HFFc6 (cell line): ENCODE measurements at places on chromosomes 7 and 10.

DNA sequence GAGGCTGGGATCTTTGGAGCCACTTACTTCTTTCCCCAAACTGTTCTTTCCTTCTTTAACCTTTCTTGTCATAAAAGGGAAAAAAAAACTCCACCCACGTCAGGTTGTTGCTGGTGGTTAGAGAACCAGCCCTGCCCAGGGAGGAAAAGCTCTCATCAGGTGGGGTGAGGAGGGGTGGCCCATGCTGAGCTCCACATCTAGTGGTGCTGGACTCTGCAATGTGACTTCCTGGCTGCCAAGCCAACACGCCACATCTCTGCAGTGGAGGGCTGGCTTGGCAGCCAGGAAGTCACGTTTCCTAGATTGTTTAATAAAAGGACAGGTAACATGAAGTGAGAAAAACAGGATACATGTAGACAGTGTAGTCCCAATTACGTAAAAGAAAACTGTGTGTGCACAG lies 37.4 kb downstream of the WIPF3 start:
- no peak for DNase-seq

DNA sequence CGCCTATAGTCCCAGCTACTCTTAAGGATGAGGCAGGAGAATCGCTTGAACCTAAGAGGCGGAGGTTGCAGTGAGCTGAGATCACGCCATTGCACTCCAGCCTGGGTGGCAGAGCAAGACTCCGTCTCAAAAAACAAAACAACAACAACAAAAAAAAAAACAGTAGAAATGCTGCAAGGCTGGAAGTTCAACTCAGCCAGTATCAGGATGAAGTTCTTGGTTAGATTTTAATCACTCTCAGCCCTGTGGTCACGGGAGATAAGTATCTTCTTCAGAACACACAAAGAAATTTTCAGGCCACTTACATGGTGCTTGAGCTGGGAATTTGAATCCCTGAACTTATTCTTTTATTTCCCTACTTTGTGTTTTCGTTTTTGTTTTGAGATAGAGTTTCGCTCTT lies 120.4 kb downstream of the MARCHF5 start:
- DNase-seq, result no peak

GRCh38 chr7:39733881-39734632 lies 110.7 kb downstream of the RALA start:
- DNase-seq, result peak; percentile 87

DNA sequence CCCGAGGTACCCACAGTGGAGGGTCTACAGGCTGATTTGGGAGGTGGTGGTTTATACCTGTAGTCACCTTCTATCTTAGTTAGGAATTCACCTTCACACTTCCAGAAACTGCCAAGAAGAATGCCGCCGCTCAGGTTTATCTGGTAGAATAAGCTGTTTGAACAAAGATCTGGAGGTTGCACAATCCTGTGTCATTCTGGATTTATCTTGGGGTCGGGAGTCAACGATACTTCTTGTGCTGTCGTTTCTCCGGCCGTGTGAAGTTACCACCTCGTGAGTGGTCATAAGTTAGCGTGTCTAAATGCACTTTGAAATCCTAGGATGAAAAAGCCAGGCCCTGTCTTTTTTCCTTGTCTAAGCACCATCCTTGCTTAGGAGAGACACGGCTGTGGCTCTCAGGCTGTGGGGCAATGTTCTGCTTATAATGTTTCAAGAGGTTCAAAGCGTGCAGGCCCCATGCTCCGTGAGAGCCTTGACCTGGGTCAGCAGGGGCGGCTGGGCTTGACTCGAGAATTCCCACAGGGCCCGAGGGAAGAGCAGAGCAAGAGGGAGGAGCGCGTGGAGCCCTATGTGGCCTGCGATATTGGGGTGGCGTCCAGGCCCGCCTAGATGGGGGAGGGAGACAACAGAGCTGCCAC lies 35.5 kb downstream of the GRIFIN start:
- DNase-seq, result no peak

GRCh38 chr7:130154131-130154500 lies 51.1 kb downstream of the TMEM209 start:
- DNase-seq, result no peak

DNA sequence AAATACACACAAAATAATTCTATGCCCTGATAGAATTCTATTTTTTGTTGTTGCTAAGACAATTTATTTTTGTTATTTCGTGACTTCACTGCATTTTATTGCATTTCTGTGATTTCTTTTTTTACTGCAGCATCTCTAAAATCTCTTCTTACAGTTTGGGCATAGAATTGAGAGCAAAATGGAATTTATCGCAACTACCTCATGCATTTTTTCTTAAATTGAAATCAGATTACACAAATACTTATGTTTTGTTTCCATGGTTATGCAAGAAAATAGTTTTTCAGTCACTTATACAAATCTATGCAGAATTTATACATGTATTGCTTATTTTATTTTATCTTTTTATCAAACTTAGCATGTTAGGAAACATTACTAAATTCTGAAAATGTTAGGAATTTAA lies 781.8 kb upstream of the LRRTM3 start:
- DNase-seq, result no peak

DNA sequence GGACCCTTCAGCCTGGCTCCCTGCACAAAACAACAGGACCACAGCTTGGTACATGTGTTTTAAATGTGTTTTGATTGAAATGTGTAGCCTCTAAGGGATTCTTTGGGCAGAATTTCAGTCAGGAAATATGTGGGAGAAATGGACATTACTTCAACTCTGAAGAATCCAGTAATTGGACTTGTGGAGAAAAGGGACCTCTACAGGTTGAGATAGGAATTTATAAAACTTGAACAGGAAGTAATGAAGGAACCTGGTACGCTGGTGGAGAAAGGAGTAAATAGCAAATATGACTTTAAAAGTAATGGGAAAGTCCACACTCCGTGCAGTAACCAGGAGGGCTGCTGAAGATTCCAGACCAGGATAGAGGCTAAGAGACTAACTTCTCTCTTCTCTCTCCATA lies 220.5 kb downstream of the LHFPL3 start:
- no peak for DNase-seq

- no peak for DNase-seq
Measured at GRCh38 chr7:106057962-106058927, 53.9 kb downstream of the SYPL1 start.

DNA sequence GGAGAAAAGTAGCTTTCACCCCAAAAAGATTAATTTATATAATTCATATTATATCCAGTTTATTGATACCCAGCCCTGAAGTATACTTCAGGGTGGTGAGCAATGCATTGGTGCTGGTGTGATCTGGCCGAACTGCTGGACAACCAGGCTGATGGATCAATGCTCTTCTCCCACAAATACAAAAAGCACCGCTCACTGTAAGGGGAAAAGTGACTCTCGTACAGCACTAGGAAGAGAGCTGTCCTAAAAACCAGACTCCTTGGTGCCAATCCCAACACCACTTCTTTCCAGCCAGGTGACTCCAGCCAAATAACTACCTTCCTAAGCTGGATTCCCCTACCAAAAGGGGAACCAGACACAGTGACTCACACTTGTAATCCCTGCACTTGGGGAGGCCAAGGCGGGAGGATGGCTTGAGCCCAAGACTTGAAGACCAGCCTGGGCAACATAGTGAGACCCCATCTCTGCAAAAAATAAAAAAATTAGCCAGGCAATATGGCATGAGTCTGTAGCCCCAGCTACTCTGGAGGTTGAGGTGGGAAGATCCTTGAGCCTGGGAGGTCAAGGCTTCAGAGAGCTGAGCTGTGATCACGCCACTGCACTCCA lies 13.1 kb upstream of the TNPO3 start:
- DNase-seq, result no peak

DNA sequence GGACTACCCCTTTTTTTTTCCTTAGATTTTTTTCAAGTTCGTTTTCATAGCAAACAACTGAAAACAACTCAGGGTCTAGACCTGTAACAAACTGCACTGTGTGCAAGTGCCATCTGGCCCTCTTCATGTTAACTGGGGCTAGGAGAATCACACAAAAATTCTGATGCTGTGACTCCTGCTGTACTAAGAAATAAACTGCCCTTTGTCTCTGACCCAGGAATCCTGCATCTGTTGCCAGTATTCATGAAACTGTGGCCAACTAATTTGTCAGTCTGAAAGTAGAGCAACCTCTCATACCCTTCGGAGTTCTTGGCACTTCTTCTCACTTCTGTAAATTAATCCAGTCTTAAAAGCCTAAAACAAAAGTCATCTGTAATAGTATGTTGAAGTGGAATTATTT lies 218.4 kb upstream of the PCDH15 start:
- no peak for DNase-seq

- peak; percentile 60 for DNase-seq
Measured at GRCh38 chr10:102461187-102462054, 10.1 kb upstream of the C10orf95 start.

GRCh38 chr10:118918587-118918986 lies 110.9 kb upstream of the NANOS1 start:
- no peak for DNase-seq

- peak; percentile 79 for DNase-seq
Measured at GRCh38 chr10:87750001-87750671, 67.9 kb downstream of the ATAD1 start.

GRCh38 chr7:35839860-35840854 lies 39.3 kb downstream of the SEPTIN7 start:
- peak; percentile 77 for DNase-seq

- no peak for DNase-seq
Measured at GRCh38 chr10:118220346-118220850, 121.7 kb downstream of the FAM204A start.
